ENCODE measurements at places on chromosomes 11 and 22.

DNA sequence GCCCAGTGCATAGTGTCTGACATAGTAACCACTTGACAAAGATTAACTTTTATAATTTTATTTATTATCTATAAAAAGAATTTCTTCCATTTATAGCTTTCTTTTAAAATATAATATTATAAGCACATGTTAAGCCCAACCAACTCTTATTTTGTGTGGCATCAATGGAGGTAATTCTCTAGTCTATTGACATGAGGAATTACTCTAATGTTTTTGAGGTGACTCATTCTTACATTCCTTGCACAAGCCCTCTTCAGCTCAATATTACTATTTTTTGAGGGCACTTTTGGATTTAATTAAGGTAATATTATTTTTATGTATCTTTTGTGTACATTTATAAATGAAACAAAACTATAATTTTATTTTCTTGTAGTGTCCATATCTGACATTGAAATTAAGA, 59.6 kb downstream of the AASDHPPT start:
- DNase-seq: no peak

DNA sequence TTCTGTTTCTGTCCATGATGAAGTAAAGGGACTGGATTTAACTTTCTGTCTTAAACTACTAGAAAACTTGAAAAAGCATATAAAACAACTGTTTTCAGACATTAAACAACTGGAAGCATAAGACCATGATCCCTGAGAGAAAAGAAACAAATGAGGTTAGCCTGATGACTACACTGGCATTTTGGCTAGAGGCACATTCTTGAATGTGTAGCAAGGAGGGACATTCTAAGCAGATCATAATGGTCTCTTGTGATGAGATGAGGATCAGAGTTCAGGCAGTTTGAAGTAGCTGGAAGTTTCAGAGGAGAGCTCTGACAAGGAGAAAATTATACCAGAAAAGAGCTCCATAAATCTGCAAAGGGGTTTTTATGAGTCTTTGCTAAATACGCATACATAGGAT, 75.4 kb downstream of the AASDHPPT start:
- no peak for DNase-seq

DNA sequence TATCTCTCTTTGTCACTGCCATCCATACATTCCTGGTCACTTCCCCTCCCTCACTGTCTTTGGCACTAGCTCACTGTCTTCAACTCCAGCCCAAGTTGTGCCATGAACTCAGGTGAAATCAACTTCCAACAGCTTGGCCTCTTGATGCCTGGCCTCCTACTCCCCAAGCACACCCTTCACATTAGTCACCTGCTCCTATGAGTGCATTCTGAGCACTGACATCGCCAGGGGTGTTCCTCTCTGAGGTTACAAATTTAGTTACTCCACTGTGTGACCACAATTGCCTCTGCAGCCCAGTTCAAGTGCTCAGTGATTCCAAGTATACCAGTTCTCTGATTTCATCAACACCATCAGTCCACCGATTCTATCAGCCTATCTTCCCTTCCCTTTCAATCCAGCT, 10.8 kb downstream of the DRD2 start:
- DNase-seq: no peak

GRCh38 chr11:70454197-70454767, 56.0 kb downstream of the CTTN start:
- no peak for DNase-seq

- DNase-seq: no peak
Measured at GRCh38 chr11:41458154-41458553, 1.3 kb downstream of the LRRC4C start.

DNA sequence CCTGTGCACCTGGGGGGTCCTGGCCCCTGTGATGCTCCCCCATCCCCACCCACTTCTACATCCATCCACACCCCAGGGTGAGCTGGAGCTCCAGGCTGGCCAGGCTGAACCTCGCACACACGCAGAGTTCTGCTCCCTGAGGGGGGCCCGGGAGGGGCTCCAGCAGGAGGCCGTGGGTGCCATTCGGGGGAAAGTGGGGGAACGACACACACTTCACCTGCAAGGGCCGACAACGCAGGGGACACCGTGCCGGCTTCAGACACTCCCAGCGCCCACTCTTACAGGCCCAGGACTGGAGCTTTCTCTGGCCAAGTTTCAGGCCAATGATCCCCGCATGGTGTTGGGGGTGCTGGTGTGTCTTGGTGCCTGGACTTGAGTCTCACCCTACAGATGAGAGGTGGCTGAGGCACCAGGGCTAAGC, 20.0 kb upstream of the TALDO1 start:
- no peak for DNase-seq

GRCh38 chr11:30876663-30877396, 290.7 kb upstream of the MPPED2 start:
- DNase-seq: no peak

Measured in CD14-positive monocyte (primary cell).